ENCODE measurements at places on chromosomes 6 and 20.

DNA sequence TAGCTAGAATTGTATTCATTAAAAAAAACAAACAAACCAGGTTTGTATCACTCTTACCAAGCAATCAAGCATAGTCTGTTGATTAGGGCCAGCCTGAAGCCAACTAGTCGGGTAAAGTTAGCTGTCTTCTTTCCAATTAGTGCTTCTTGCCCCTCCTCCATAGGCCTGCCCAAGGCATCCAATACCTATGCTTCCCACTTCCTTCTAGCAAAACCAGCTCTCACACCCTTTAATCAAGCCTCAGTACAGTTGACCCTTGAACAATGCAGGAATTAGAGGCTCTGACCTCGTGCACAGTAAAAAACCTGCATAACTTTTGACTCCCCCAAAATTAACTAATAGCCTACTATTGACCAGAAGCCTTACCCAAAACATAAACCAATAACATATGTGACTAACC lies 119.1 kb upstream of the DTNBP1 start:
- DNase-seq, result no peak

DNA sequence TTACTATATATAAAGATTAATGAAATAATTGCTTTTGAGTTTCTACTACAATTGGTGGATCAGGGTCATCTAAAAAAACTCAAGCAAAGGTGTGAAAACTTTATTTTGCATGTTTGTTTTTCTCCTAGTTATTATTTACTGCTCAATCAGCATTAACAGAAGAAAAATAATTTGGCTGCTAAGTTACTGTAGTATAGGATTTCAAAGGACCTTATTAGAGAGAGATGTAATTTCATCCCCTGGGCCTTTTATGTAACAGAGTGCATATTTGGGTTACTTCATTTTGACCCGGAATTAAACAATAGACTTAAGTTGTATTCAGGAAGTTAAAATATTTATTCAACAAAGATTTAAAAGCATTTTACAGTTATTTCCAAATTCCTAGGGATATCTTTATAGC lies 49.8 kb downstream of the EYA4 start:
- DNase-seq, result no peak

GRCh38 chr20:45378191-45378590 lies at the start of gene TP53TG5:
Gene TP53TG5 (minus strand): TSS chr20:45378325. CDS start chr20:45378236, 89 bp downstream.
- no peak for DNase-seq

DNA sequence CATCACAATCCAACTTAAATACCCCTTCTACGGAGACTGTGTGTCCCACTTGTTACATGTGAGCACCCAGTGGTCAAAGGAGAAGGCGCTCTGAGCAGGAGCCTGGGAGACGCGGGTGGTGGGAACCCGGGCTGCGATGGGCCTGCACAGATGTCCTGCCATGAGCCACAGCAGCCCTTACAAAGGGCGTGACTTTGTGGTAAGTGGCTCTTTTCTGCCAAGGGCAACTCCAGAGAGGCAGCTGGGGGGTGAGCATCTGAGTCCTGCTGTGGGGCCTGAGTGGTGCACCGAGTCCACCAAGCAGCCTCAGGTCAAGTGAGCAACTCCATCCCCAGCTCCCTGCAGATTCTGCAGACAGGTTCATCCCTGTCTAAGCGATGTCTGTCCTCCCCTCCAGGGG lies 33.6 kb upstream of the CST7 start:
- DNase-seq, result no peak

DNA sequence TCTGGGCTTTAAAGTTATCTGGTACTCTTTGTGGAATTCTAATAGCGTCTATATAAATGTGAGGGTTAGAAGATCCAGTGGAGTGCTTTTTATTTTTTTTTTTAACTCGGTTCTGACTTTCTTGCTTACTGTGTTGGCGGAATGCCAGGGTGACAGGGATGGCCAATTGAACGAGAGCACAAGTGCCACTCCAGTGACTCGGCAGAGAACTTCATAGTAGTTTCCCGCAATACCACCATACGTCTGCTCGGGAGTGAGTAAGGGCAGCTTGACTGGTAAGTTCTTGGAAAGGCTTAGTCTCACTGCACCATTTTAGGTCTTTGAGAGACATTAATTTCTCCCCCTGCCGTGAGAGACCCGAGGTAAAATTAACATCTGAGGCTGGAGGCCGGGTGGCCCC lies 49.4 kb upstream of the TULP1 start:
- no peak for DNase-seq

DNA sequence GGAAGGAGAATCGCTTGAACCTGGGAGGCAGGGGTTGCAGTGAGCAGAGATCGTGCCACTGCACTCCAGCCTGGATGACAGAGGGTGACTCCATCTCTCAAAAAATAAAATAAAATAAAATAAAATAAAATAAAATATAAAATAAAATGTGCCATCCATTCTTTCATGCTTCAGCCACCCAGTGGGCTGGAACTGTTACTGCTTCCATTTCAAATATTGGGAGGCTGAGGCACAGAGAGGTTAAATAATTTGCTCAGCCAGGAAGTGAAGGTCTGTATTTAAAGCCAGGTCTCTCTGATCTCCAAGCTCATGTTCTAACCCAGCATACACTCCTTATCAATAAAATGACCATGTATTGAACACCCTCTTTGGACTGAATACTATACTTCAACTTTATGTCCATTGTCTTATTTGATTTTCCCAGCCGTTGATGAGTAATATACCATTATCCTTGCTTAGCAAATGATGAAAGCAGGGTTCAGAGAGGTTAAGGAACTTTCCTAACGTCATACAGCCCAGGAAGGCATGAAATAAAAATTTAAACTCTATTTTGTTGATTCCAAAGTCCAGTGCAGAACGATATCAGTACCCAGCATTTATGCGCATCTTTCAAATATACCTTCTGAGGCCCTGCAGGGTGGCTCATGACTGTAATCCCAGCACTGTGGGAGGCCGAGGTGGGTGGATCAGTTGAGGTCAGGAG lies 25.8 kb upstream of the SLC9A8 start:
- no peak for DNase-seq

DNA sequence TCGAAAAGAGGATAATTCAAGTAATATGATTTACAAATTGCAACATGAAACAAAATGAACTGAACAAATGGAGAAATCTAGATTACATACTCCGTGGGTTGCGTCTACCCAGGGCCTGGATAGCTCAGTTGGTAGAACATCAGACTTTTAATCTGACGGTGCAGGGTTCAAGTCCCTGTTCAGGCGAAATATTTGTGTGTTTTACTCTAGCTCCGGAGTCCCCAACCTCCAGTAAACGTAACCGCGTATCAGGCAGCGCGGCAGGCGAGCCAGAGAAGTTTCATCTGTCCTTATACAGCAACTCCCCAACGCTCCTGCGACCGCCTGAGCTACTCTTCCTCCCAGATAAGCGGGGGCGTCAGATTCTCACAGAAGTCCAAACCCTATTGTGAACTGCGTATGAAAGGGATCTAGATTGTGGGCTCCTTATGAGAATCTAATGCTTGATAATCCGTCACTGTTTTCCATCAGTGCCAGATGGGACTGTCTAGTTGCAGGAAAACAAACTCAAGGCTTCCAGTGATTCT lies 176.1 kb downstream of the TRIM27 start:
- DNase-seq, result no peak

GRCh38 chr6:53582963-53583362 lies 38.1 kb upstream of the GCLC start:
- DNase-seq, result no peak

All from stimulated activated CD8-positive, alpha-beta memory T cell treated with anti-CD3 and anti-CD28 coated beads, Interleukin-15, amount 100 ng/mL, for 48 hours (primary cell).